GF-D8 (cell line): ENCODE measurements at places on chromosomes 4 and X.

DNA sequence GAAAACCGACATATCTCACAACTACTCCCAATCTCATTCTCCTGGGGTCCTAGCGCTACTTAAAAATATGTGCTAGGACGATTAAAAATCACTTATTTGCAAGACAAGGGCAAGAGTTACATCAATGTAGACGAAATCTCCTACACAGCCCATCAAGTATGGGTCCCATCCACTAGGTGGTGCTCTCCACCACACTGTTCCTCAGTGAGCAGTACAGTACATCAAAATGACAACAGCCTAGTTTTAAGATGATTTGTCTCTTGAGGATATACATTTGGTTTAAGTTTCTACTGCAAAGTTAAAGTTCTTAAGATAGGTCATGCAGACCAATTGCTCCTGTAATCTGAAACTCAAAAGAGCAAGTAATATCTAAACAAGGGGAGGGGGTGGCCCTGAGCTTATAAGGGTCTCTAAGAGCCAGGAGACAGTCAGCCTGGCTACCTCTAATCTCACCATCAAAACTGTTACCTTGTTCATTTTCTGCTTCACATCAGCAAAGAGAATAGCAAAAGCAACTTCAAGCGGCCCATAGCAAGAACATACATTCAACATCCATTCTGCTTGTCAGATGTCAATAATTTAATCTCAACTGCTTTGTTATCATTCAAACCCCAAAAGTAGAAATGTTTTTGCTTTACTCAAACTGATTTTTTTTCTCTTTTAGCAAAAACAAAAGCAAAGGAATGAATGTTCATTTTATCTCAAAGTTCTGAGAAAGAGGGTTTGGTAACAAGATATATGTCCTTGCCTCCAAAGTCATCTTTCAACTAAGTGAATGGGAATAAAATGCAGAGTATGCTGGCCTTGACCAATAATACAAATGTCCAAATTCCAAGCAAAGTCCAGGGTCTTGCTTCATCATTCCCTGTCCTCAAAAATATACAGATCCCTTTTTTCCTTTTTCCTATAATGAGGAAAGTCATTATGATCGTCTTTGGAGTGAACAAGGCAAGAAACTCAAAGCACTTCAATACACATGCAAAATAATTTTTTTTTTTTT lies 53.1 kb downstream of the STX18 start:
- DNase-seq, result peak; percentile 25

DNA sequence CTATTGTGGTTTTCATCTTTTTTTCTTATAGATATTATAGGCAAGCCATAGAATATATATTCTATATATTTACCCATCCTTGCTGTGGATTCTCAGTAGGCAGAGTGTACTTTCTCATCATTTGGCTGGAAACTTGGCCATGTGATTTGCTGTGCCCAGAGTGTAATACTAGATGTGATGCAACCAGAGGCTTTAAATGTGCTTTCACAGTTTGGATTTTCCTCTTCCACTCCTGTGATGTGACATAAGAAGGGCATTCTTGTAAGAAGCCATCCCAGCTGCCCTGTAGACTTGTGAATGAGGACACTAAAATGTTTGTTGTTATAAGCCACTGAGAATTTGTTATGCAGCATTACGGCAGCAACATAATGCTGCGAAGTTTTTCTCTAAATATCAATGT lies 10.4 kb upstream of the HPGDS start:
- peak; percentile 42 for DNase-seq

DNA sequence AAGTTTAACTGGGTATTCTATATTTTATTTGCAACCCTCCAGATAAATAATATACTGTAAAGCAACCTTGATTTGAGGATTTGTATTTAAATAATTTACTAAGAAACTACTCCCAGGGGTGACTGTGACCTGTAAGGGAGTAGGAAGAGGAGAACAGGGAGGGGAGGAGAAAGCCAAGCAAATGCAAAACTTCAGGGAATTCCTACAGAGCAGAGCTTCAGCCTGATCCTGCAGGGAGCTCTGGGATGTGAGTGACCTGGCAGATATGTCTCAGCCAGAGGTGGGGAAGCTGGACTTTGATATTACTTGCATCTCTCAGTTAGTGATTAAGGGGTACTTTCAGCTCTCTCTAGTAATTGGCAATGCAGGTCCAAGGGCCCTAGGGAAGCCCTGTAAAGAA lies 302.0 kb downstream of the FRMPD4 start:
- no peak for DNase-seq

DNA sequence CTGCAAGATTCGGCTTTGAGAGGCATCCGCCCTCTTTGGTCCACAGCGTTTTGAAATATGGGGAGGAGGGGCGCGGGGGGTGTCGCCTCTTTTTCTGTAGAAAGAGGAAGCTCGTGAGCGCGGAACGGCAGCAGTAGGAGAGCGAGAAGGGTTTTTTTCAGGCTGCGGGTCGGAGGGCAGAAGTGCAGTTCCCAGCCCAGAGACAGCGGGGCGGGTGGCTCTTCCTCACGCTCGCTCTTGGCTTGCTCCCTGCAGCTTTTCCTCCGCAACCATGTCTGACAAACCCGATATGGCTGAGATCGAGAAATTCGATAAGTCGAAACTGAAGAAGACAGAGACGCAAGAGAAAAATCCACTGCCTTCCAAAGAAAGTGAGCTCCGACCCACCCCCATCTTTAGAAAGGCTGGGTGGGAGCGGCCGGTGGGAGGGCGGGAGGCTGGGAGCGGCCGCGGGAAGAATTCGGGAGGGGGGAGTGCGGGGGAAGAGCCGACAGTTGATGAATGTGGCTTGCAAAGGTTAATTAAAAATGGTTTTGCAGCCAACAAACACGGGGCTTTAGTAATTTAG lies 1.2 kb downstream of the TMSB4X start:
- DNase-seq, result peak; percentile 53

DNA sequence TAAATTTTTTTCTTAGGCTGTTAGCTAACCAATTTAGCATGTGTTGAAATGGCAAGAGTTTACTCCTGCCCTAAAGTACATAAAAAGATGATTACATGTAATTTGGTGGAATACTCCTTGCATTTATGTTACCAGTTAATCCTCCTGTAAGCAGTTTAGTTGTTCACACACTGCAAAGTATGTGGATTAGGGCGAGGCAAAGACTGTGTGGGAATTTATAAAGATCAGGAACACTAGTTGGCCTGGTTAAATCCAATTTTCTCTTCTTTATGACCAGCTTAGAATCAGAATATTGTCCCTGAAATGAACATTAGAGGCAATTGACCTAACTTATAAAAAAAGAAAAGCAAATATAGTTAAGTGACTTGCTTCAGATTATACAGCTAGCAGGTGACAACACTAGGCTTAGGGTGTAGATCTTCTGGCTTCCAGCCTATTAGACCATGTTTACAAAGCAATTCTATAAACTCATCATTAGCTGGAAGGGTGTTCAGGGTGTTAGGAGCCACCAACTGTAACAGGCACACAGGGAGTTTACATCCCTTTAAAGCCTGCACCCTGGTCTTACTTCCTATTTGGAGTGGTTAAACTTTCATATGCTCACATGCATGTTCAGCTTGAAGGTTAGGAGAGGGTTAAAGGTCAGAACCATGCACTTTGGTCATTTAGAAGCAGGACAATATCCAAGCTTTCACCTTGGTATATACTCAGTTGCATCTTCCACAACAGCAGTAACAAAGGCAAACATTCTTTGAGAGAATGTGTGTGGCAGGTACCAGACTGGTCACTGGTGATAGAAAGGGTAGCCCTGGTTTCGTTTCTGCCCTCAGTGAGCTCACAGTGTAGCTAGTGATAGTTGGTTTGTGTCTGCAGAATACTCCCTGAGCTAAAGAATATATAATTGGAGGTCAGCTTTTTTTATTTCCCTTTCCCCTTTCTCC lies 72.6 kb downstream of the GC start:
- DNase-seq, result no peak

- no peak for DNase-seq
Measured at GRCh38 chr4:107857741-107858140, 33.0 kb downstream of the SGMS2 start.

DNA sequence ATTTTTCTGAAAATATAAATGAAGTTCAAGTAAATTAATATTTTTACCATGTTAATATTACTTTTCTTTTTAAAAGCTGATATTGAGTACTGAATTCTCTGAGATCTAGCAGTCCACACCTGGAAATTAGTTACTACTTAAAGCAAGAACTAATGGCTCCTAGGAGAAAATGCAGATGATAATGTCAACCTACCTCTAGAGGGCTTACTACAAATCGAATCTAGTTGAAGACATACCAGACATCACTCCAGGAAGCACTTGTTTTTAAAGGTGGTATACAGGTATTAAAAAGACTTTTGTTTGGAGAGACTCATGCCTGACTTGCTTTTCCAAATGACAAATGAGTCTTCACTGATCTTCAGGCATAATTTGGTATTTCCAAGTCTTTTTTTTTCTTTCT lies 516.4 kb upstream of the BOD1L1 start:
- no peak for DNase-seq

- no peak for DNase-seq
Measured at GRCh38 chrX:84133023-84133422, 55.0 kb downstream of the RPS6KA6 start.

GRCh38 chrX:14406225-14406624 lies 123.1 kb upstream of the GLRA2 start:
- no peak for DNase-seq

GRCh38 chrX:132958091-132958703 lies at the start of gene HS6ST2:
Gene HS6ST2 (minus strand): TSS chrX:132958629.
- no peak for DNase-seq

DNA sequence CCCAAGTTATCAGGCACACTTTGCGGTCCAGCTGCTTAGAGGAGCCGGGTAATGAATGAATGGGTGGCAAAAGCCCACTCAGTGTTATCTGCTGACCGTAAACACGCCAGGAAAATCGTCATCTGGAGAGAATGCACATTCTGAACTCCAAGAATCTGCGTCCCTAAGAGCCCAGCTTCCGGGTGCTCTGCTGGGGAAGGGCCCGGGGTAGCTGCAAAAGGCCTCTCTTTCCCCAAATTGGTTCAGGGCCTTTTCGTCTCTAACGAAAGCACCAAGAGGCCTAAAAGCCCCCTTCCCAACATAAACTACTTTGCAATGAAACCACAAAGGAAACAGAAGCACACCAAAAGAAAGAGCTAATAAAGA lies 1.6 kb upstream of the SFRP2 start:
- no peak for DNase-seq

- DNase-seq, result no peak
Measured at GRCh38 chr4:188198982-188199792, 59.9 kb downstream of the TRIML1 start.

DNA sequence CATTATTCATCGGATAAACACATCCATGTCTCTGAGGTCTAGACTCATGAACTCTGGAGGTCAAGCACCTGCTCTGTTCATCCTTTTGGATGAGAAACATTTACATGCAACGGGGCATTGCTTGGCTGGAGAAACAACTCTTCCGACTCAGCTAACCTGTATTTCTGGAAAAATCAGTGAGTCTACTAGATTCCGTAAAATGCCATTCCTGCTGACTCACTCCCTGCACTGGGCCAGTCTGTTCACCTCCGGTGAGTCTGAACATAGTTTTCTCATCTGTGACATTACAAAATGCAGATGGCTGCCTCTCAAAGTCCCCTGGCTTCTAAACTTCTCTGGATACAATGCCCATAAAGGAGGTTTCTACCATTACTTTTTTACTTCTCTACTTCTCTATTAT lies 185.7 kb upstream of the HS3ST1 start:
- DNase-seq, result no peak

- DNase-seq, result no peak
Measured at GRCh38 chrX:128634754-128635153, 582.6 kb upstream of the ACTRT1 start.

DNA sequence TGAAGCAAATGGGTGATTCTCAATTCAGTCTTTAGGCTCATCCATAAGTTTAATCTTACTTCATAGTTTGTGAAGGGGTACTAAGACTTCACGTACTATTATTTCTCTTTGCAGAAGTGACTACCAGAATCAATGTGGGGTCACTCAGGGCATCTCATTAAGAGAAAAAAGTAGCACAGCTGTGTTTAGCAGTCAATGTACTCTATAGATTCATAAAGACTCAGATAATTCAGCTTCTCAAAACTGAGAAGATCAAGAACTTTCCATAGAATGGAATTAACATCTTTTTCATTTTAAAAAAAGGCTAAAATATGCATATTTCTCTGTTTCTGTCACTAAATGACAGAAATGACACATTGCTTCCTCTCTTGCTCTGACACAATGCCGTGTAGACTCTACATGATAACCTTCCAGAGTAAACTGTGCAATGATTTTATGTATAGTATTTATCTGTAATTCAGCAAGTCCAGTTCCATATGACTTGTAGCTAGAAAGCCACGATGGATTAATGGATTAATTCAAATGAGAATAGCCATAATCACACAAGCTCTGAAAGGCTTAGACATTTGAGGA lies 20.3 kb upstream of the LSM6 start:
- DNase-seq, result no peak

DNA sequence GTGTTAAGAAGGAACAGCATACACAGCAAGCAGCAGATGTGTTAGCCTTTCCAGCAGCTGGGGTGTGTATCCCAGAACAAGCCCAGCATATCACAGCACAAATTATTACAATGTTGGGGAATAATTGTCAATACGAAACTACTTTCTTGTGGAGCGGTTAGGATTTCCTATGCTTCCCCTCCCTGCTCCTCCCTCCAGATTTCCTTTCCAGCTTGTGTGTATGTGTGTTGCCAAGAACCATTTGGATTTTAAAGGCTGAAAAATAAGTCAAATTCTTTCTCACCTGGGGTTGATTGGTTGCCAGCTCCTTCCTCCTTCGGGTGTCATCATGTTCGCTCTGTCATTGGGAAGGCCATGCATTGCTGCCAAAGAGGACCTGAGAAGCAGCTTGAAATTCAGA lies 178.2 kb upstream of the FRMPD4 start:
- DNase-seq, result no peak

- peak; percentile 72 for DNase-seq
Measured at GRCh38 chrX:23493941-23494374, 159.3 kb downstream of the PTCHD1 start.

DNA sequence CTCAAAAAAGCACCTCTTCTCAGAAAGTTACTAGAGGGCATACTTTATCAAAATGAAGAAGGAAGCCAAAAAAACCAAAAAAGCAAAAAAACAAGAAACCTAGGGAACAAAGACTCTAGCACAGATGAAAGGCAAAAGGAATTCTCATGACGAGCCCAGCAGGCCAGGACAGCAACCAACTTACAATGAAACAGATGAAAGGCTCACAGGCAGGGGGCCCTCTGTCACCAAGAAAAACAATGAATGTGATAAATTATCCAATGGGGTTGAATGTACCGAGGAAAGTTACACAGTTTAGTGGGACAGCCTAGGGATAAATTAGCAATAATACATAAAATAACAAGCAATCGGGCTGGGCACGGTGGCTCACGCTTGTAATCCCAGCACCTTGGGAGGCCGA lies 79.0 kb downstream of the GPR82 start:
- DNase-seq, result no peak

- no peak for DNase-seq
Measured at GRCh38 chrX:8851231-8851886, 50.2 kb upstream of the FAM9A start.

- no peak for DNase-seq
Measured at GRCh38 chrX:54042609-54043021, 1.7 kb downstream of the PHF8 start.
